GOT3 (cell line): ENCODE measurements at places on chromosomes 11 and 22.

DNA sequence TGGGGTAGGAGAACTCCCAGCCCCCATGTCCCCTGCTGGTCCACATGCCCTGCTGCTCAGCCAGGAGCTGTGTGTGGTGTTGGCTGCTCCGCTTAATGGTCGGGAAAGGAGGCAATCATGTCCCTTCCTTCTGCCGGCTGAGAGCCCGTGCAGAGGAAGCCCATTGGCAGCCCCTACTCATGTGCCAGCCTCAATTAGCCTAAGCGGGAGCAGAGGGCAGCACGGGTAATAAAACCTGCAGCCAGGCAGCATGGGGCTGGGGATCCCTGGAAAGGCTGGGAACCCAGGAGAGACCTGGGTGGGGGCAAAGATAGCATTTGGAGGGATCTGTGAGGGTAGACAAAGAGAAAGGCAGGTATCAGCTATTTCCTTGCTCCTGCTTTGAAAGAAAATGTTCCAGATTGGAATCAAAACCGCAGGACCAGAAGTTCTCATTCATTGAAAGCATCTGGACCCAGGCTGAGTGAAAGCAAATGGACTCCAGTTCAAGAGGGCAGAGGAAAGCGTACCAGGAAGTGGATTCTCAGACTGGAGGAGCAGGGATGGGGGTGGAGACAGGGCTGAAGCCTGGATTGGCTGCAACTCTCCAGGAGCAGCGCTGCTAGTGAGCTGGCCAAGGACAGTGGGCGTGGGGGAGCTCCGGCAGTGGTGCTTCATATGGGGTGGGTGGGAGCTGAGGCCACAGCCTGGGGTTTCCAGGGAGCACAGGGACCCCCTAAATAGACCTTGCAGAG is 103.4 kb upstream of the NECTIN1 start:
- no peak for DNase-seq

GRCh38 chr11:46144741-46145140 is 23.5 kb upstream of the PHF21A start:
- no peak for DNase-seq

DNA sequence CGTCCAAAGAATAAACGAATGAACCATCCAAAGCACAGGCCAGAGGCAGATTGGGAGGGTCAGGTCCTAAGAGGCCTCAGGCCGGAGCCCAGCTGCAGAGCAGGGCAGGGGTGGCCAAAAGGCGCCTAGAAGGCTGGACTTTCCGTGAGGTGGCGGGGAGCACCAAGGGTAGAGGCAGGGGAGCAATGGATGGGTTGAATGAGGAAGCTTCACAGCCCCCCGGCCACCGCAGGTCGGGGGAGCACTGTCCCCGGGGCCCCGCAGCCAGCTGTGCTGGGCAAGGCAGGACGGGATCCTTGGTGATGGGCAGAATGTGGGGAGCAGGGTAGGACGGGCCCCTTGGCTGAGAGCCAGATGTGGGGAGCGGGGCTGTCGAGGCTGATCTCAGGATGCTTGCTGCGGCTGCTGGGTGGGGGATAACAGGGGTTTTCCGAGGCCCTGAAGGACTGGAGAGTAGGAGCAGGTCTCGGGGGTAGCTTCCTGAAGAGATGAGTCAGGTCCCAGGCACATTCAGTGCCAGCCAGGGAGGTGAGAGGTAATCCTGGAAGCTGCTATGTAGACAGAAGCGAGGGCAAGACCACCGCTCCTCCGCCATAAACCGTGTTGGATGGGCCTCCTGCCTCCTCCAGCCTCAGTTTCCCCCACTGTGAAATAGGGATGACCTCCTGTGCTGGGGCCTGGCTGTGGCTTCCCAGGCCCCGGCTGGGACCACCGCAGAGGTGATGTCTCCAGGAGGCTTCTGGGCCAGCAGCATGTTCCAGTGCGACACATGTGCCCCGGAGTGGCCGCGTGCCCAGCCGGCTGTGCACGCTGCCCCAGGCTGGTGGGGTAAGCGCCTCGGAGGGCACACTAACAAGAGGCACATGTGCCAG is 34.6 kb upstream of the KCNQ1OT1 start:
- no peak for DNase-seq

DNA sequence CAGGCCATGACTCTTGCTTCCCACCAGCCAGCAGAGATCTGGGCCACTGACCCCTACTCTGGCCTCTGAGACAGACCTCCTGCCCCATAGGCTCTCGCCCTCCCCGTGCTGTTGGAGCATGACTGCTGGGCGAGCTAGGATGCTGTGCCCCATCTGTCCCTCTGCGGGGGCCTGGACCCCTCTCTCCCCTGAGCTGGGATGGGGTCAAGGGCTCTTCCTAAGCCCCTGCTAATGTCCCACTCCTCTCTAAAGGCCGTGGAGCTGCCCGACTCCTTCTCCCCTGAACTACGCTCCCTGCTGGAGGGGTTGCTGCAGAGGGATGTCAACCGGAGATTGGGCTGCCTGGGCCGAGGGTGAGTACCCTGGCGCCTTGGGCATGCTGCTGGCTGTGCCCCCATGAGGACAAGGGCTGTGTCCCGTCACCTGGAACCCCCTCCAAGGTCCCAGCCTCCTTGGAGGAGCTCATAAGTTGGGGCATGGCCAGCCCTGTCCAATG is 6.2 kb upstream of the ANKRD13D start:
- DNase-seq: no peak

DNA sequence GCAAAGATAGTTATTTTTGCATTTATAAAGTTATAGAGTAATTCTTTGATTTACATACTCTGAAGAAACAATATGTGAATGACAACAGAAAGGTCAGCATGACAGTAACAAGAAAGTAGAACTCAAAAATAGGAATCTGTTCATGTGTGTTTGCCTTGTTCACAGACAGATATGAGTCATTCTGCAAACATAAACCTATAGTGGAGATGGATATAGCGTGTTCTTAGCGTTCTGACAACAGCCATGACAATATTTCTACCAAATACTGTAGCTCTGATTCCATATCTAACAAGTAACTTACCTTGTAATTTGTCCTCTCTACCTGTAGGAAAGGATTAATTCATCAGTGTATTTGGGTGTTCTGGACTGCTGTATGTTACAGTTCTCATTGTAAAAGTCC is 208.5 kb upstream of the MTMR2 start:
- no peak for DNase-seq

- DNase-seq: no peak
Observed at GRCh38 chr11:46307785-46308341, 30.4 kb downstream of the CREB3L1 start.

DNA sequence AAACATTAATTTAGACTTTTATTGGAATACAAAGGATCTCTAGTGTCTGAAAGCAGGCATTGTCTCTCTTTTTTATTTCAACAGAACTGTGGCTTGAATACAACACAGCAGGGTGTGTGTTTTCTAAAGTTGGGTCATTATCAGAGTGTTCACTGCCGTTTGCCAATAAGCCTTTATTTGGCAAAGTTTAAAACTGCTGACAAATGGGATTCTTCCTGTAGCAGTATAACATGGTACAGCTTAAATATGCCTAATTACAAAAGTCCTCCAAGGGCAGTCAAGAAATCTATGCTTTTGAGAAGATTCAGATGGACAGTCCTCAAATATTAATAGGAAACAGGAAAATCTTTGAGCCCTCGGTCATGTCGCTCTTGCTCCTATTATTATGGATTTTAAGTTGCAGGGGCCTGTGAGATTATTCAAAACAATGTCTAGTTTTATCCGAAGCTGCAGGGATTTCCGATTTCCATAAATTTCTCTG is 199.9 kb downstream of the MAML2 start:
- no peak for DNase-seq

GRCh38 chr11:38182126-38182866 is 1584.3 kb upstream of the RAG2 start:
- no peak for DNase-seq

DNA sequence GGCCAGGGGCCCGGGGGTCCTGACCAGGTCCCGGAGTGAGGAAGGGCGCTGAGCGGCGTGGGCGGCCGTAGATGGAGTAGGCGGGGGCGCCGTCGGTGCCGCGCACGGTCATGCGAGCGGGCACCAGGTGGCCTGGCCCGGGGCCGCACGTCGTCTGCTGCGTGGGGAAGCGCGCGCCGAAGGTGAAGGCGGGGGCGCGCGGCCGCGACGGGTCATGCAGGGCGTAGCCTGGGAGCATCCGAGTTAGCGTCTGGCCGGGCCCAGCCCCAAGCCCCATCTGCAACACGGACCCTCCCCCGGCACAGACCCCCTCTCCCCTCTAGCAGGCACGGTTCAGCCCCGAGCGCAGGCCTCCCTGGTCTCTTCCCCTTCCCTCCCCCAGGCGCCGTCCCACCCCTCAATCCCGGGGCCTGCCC is 1.7 kb upstream of the TYMP start:
- DNase-seq: no peak

DNA sequence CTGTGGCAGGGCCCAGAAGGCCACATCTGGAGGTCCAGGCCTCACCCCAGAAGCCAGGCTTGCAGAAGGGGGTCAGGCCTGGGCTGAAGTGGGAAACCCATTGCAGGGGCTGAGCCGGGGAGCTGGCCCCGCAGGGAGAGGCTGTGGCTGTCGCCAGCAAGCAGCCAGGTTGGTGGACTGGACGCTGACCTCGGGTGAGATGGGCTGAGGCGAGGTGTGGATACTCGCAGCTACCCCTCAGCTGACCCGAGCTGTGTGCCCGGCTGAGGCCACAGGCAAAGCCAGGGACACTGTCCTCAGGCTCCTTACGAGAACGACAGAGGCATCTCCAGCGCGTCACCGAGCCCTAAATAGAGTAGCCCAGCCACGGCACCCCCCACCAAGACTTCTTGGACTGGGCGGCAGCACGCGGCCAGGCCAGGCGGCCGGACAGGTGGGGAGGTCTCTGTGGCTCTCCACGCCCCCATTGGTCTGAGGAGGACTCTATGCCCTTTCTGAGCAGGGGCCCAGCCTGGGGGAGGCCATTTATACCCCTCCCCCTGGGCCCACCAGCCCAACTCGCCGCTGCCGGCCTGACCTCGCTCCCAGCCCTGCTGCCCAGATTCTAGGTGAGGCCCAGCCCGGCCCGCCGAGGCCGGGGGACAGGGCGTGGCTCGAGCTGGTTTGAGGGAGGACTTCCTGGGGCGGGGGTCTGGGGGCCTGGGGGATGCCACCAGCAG is at the start of gene TNNI2:
Gene TNNI2, plus strand, starts transcription at position 556 of the 719 bp plus-strand sequence. CDS start 716 bp downstream, outside the sequence.
- DNase-seq: no peak

GRCh38 chr22:45968751-45969413 is 8.1 kb downstream of the WNT7B start:
- DNase-seq: no peak

GRCh38 chr11:104581246-104581980 is 316.8 kb downstream of the CASP12 start:
- DNase-seq: no peak

GRCh38 chr11:59713745-59714144 is at the start of gene OR10V1:
TSS of gene OR10V1 (minus strand) at chr11:59713845. CDS start at chr11:59713845, 0 bp downstream.
- no peak for DNase-seq

- DNase-seq: no peak
Observed at GRCh38 chr11:12144330-12145174, 34.2 kb downstream of the MICAL2 start.
